ENCODE measurements at places on chromosomes 6 and 20.

- DNase-seq = no peak
These were observed 21.6 kb downstream of the TOMM34 start for GRCh38 chr20:44938637-44939036.

GRCh38 chr6:36504982-36505381, 42.3 kb downstream of the STK38 start:
- no peak for DNase-seq

- no peak for DNase-seq
These were observed 7.0 kb downstream of the ELMO2 start for GRCh38 chr20:46399401-46399800.

DNA sequence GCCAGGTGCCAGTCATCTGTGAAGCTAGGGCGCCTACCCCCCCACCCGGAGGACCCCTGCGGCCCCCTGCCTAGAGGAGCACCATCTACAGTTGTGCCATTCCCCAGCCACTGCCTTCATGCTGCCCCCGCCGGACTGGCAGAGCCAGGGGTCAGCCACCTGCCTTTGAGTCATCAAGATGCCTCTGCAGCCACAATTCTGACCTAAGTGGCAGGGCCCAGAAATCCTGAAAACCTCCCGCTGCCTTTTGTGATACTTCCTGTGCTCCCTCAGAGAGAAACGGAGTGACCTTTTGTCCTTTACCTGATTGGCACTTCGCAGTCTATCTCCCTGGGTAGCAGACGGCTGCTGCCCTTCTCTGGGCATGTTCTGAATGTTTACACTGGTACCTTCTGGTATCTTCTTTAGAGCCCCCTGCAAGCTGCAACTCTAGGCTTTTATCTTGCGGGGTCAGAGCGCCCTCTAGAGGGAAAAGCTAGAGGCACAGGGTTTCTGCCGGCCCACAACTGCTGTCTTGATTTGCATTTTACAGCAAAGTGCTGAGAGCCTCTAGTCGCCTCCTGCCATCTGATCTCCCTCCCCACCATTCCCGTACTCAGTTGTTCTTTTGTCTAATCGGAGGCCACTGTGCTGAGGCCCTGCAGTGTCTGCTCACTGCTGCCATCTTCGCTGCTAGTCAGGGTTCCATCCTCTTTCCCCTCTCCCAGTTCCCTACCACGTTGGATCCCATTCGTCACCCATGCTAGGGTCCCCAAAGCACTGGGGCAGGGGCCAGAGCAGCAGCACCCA, 26.9 kb downstream of the SPATA2 start:
- DNase-seq = peak; percentile 88

- DNase-seq = no peak
These were observed 80.7 kb downstream of the SYTL3 start for GRCh38 chr6:158730541-158730907.

DNA sequence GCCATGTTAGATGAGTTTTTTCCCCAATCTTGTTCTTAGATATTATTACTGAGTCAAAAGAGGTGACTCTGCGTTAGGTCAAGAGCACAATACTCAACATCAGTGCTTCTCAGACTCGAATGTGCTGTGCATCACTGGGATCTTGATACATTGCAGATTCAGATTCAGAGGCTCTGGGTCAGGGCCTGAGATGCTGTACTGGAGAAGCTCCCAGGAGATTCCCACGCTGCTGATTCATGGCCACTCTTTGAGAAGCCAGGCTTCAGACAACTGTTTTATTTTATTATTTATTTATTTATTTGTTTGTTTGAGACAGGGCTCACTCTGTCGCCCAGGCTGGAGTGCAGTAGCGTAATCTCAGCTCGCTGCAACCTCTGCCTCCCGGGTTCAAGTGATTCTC, 41.4 kb upstream of the ARID1B start:
- DNase-seq = no peak

DNA sequence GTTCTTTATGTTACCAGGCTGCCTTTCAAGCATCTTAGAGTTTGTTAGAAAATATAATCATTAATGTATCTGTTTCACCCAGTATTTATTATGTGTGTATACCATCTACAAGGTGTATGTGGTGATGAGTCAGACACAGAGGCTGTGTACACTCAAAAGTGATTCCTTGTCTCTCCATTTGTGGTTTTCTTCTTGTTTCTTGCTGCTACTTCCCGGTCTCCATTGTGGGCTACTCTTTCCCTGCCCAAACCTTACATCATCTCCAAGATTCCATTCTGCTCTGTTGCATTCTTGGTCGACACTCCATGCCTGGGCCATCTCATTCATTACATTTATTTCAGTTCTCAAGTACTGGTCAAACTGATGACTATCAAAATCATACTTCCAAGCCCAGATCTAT, 182.2 kb upstream of the STXBP5 start:
- no peak for DNase-seq

Data from NT2/D1 (cell line).